ENCODE measurements at places on chromosomes 3 and 15.
A peak's percentile ranks its signal among the peaks of the same experiment; 100 is the strongest.

DNA sequence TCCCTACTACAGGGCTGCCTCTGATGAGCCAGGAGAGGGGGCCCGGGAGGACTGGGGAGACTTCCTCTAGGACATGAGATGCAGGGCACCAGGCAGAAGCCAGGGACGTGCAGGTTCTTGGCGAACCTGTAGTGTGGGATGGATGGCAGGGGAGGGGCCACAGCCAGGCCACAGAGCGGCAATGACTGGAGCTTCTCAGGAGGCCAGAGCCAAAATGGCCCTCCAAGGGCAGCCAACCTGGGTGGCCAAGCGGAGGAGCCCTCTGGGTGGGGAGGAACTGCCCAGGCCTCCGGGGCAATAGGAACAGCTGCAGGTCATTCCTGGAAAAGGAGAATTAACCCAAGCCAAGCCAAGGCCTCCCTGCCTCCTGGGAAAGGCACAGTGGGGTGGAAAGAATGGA is 224.5 kb downstream of the XXYLT1 start:
- DNase-seq, result no peak

DNA sequence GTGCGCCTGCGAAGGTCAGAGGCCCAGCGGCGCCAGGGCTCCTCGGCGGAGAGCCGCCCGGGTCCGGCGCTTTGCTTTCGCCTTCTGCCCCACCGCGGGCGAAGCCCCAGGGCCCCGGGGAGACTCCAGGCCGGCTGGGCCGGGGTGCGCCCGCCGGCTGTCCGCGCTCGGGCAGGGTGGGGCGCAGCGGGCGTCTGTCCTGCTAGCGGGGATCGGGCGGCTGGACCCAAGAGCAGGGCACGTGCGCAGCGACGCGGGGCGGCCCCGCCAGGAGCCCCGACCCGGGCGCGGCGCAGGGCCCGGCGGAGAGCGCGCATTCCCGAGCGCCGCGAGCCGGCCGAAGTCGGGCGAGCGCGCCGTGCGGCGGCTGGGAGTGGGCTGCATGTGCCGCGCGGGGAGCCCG is 569 bp upstream of the ALDH1A3 start:
- DNase-seq, result peak; percentile 28

DNA sequence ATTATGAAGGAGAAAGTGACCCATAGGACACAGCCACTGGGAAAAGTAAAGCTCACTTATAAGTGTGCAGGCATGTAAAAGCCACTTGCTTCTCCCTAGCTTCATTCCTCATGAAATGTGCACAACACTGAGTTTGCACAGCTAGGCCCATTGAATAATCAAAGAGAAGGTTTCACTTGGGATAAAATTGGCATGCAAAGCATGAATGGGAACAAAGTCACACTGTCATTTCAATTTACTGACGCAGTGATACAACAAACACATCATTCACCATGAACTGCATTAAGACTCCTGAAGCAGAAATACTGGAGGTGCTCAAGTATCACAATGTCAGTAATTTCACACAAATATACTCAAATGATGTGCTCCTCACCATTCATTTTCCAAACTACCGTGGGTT is 61.1 kb downstream of the KCNMB2 start:
- no peak for DNase-seq

DNA sequence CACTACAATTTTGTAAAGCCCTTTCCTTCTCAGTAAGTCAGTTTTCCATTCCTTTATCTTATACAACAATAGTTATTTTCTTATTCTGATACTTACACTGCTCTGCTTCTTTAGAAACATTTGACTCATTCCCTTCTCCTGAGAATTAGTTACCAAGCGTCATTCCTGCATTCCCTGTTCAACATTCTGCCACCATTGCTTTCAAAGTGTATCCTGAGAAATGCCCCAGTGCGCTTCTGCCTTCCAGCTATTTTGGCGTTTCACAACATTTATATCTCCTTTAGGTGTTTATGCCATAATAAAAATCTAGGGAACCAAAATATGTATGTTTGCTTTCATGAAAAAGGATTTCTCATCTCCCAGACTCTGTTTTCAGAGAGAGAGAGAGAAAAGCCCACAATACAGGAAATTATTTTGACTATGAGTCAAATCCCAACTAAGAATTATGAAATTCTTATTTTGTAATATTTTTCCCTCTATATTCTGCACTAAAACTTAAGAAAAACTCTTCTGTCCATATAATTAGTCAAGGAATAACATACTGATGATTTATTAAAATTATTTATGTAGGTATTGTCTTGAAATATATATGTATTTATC is 118.2 kb upstream of the RAP2B start:
- DNase-seq, result no peak

- no peak for DNase-seq
These were observed 22.7 kb downstream of the KLHL6 start for GRCh38 chr3:183532620-183533411.
